NCI-H526 (cell line): ENCODE measurements at places on chromosomes 11 and 22.

- DNase-seq = no peak
Measured at GRCh38 chr22:26953012-26953883, 295.9 kb downstream of the MIAT start.

GRCh38 chr22:38176170-38176741 lies 5.4 kb downstream of the PLA2G6 start:
- no peak for DNase-seq

GRCh38 chr11:17730608-17731462 lies 3.7 kb upstream of the KCNC1 start:
- DNase-seq = peak; percentile 95

GRCh38 chr11:78995171-78995570 lies 420.5 kb upstream of the NARS2 start:
- DNase-seq = no peak

DNA sequence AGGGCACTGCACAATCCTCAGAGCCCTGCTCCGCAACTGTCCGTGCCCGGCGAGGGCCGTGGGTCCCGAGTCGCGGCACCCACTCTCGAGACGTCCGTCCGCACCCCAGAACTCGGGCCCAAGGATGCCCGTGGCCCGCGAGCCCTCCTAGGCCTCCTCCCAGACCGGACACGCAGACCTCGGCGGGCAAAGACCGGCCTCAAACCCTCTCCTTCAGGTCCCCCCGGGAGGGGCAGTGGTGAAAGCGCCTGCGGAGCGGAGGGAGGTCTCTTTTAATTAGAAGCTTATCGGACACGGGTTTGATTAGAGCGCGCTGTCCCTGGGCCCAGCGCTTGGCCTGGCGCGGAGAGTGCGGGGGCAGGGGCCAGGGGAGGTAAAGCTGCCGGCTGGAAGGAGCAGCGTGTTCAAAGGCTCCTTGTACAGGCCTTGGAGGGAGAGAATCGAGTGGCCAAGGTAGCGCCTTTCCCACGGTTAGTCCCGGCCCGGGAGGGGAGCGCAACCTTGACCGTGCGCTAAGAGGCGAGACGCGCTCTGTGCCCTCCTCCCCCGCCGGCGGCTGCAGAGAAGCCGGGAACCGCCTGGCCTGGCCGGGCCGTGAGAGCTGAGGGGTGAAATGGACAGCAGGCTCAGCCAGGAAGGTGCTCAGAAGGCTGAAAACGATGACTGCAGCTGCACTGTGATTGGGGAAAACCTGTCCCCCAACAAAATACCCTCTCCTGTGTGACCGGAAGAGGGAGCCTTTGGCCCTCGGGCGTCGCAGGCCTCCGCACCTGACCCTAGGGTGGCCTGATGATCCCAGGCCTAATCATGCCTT lies 4.6 kb downstream of the WT1 start:
- DNase-seq = no peak

- no peak for DNase-seq
Measured at GRCh38 chr11:43579171-43579918, 101.2 kb upstream of the HSD17B12 start.

DNA sequence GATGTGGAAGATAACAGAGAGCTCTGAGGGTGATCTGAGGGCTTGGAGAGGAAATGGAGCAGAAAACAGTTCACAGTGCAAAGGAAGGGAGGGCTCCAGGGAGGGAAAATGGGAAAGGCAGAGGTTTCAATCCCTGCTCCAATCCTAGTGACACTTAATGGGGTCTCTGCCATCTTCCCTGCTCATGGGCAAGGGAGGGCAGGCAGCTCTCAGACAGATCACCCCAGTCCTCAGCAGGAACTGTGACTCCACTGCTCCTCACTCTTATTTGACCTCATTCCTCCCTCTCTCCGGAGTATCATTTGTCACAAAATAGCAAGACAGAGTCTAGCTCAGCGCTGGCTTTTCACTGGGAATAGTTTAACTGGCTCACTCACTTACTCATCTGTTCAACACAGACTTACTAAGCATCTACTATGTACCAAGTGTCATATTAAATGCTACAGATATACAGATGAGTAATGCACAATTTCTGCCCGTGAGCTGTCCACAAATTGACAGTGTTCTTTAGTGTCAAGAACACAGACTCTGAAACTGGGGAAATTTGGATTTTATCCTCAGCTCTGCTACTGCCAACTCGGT lies 817.4 kb downstream of the OPCML start:
- DNase-seq = no peak

- no peak for DNase-seq
Measured at GRCh38 chr11:128304666-128305485, 282.5 kb downstream of the ETS1 start.

GRCh38 chr22:33288078-33288477 lies 229.9 kb upstream of the SYN3 start:
- DNase-seq = no peak

- no peak for DNase-seq
Measured at GRCh38 chr11:36270701-36271100, 18.5 kb downstream of the COMMD9 start.

DNA sequence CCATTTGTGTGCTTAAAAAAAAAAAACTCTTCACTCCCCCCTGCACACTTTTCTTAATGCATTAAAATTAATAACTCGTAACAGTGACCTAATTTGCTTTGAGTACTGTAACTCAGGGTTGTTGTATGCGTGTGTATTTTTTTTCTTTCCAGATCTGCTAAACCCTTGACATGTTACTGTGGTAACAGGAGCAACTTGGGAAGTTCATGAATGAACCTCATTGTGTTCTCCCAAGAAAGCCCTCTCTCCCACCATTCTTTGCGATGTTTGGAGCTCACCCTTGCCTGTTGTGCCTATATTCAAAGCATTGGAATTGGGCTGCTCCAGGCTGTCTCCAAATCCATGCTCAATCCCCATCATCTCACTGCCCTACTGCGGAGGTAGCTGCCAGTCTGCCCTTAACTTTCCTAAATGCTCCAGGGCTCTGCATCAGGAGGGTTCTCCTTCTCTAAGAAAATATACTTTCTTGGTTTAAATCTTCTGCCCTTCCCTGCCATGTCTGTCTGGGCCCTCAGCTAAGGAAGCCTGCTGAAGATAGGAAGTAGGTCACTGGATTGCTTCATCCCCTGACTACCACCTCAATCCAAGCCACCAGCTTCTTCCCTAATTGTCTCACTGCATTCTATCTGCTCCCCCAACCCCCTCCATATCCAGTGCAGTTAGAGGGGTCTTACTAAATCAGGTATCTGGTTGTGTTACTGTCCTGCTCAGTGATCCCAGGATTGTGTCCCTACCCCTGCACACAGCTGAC lies 70.3 kb downstream of the KIRREL3 start:
- DNase-seq = peak; percentile 57

DNA sequence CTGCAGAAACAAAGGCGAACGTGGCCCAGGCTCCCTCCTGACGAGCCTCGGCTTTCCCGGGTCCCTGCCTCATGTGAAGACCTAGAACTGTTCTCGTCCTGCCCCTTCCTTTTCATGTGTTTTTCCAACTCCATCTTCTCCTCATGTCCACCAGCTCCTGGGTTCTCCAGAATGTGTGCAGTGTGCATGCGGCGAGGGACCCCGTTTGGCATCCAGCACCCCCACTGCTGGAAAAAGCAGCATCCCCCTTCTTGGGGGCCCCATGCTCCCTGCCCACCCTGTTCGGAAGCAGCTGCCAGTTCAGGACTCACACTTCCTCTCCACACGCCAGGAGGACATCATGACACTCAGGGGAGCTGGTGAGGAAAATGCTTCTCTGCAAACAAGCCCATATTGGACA lies 313.5 kb downstream of the BRD1 start:
- DNase-seq = no peak

DNA sequence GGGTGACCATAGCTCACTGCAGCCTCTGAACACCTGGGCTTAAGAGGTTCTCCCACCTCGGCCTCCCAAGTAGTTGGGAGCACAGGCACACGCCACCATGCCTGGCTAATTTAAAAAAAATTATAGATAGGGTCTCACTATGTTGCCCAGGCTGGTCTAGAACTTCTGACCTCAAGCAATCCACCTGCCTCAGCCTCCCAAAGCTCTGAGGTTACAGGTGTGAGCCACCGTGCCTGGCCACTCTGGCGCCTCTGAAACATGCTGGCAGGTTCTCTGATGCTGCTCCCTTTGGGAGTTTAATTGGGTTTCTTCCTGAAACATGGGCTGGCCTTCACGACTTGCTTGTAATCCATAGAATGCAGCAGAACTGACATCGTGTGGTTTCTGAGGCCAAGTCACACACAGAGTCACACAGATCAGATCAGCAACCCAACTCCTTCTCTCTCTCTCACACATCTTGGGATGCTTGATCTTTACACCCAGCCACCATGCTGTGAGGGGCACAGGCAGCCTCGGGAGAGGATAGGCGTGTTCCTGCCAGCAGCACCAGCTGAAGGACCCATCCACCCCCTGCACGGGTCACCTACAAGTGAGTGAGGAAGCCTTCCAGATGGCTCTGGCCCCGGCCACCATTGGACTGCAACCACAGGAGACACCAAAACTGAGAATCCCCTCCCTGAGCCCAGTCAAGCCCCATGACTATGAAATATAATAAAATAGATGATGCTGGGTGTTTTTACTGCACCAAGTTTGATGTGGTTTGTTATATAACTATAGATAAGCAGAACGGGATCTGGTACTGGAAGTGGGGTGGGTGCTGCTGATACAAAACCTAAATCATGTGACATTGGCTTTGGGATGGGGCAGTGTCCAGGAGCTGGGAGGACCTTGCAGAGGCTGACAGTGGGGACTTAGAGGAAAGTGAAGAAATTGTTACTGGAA lies 3.1 kb upstream of the GSC2 start:
- no peak for DNase-seq

GRCh38 chr22:40768206-40768605 lies 50.9 kb downstream of the SLC25A17 start:
- no peak for DNase-seq

GRCh38 chr22:29053048-29053702 lies 8.5 kb downstream of the C22orf31 start:
- no peak for DNase-seq

- DNase-seq = peak; percentile 28
Measured at GRCh38 chr11:119284344-119285157, 32.4 kb downstream of the MCAM start.

DNA sequence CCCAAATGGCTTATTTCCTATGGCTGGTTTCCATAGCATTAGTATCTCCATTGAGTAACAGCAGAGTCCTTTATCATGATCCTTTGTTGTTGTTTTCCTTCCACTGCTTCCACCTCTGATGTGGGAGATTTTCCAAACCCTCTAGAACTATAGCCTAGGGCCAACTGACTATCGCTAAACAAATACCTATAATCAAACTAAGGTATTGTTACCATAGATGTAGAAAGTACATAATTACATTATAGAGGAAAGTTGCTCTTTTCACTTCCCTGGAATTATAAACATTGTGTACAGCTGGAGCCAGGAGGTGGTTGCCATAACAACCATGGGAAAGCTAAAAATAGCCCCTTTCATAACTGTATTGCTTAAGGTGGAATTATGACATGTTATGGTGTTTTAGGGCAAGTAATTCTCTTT lies 47.0 kb upstream of the ALKBH3 start:
- DNase-seq = no peak

GRCh38 chr11:123920943-123921342 lies 18.5 kb upstream of the OR4D5 start:
- no peak for DNase-seq

- no peak for DNase-seq
Measured at GRCh38 chr11:128288368-128288767, 299.0 kb downstream of the ETS1 start.
